ENCODE measurements at places on chromosomes 11 and 22.

GRCh38 chr11:76244316-76244851 is 38.1 kb upstream of the WNT11 start:
- no peak for DNase-seq

GRCh38 chr11:75330291-75330690 is 21.2 kb downstream of the ARRB1 start:
- DNase-seq: no peak

DNA sequence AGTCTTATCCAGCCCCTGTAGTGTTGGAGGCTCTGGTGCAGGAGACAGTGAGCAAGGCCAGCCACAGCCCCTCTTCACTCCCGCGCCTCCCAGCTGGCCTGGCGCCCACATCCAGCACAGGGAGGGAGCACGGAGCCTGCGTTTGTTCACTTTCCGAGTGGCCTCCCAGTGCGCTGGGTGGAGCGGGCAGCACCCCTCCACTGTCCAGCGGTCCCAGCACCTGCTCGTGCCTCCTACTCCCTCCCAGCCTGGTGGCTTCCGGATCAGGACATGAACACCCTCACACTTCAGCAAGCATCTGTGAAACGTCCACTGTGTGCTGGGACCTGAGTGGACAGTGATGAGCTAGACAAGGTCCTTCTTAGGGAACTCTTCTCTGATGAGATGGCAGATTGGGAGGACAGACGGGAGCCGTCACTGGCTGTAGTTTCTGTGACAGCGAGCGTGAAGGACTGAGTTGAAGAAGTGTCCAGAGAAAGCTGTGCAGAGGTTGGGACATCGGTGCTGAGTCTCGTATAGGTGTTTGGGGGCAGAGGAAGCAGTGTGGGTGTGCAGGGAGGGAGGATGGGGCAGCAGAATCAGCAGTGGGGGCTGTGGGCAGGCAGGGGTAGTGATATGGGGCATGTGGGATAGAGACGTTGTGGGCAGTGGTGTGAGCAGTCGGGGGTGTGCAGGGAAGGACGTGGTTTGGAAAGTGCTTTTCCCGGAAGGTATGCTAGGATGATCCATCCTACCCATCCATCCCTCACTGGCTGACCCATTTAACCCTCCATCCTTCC is 256.8 kb downstream of the TBC1D22A start:
- no peak for DNase-seq

GRCh38 chr11:66629356-66629755 is 9.1 kb upstream of the RBM4 start:
- no peak for DNase-seq

DNA sequence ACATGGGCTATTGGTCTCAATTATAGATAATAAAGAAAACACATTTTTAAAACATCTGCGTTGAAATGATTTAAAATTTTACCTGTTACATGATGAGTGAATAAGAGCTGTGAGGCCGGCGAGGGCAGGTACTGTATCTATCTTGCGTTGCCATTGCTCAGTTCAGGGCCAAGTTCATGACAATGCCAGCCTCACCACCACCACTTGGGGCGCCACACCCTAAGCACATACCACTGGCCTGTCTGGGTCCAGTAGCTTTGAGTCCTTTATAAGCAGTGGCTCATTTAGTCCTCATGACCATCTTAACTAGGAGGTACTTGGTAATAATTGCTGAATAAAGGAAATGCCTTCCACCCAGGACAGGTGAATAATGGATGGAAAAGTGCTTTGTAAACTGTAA is 14.5 kb upstream of the MB start:
- no peak for DNase-seq

- DNase-seq: no peak
These were observed 108.8 kb downstream of the TENM4 start for GRCh38 chr11:79332017-79332416.

DNA sequence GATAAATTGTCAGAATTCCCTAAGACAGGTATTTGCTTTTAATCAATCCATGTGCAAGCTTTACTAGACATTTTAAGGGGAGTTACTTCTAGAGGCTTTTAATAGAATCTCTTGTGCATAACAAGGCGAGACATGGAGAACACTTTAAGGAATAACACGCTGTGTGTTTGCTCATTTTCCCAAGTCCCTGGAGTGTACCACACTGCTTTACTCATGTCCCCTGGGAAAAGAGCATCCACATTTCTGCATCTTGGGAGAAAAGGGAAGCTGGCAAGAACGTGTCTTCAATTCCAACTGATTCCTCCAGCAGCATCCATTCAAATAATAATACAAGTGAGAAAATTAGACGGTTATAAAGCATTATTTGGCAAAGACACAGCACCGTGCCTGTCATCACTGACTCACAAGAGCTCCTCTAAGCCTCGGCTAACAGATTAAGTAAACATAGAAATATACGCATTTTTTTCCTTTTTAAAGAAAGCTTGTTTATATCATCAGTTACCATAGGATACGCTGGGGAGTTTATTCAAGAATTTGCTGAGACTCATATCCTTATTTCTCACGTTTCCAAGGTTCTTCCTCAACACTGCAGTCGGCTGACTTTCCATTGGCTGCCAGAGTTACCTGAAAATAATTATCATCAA is 121.5 kb downstream of the CD44 start:
- DNase-seq: no peak

DNA sequence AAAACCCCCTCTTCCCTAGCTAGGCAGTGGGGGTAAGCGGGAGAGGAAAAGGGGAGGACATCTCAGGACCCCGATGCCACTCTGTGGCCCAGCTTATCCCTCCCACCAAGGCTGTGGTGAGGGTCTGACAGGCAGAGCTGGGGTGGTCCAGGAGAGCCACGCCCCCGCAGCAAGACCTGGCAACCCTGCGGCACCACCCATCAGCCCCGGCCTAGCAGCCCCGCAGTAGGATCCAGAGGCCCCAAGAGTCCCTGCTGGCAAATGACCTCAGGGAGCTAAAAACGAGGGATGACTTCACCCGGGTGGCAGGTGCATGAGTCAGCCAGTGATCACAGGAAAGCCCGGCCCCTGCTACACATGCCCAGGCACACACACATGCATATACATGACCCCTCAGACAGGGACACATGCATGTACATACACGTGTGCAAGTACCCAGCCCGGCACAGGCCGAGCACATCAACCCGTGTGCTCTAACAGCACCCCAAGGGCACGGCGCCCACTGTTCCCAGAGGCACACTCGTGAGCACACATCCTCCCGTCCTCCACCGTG is 32.3 kb downstream of the ARVCF start:
- no peak for DNase-seq

- DNase-seq: no peak
These were observed 92.9 kb downstream of the TRAF6 start for GRCh38 chr11:36417154-36417553.

DNA sequence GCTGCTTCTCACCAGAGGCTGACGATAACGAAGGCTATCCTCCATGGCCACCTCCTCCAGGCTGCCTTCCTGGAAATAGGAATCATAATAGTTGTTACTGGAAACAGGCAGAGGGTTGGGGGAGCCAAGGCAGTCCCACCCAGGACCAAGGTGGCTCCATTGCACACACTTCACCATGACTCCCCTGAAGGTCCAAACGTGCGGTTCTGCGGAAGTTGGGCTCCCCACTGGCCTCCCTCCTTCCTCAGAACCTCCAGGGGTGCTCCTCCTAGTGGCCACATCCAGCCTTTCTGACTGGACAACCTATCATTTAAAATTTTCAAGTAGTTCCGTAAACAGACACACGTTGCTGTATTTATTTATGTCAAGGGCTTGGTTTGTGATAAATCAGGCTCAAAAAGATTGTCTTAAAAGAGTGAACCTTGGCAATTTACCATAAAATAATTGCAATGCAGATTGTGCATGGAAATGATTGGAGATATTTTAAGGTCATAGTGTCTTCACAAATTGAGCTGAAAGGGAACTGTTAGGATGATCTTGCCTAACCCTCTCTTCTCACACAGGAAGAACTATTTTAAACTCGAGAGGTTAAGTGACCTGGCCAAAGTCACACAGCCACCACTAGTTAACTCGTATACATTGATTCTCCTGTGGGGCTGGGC is 1.4 kb upstream of the TCN2 start:
- DNase-seq: no peak

GRCh38 chr11:19218216-19218615 is 16.4 kb upstream of the CSRP3 start:
- DNase-seq: no peak

DNA sequence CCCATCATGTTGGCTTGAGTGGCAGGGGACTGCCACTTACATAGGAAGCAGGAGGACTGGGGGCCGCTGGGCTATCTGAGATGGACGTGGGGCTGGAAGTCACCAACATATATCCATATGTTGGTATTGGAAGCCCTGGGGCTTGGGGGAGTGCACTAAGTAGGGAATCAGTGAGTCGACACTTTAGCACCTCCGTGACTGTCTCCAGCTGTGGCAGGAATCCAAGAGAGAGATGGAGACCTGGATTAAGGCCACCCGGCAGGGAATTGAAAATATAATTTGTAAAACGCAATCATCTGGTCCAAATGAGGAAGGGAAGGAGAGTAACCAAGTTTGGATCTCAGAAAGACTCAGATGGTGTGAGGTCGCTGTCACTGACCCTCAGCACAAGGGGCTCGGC is 68.4 kb downstream of the ELFN2 start:
- no peak for DNase-seq

- DNase-seq: no peak
These were observed 810 bp upstream of the HBB start for GRCh38 chr11:5227681-5228080.

- no peak for DNase-seq
These were observed 941.3 kb downstream of the NTM start for GRCh38 chr11:132311703-132312102.

DNA sequence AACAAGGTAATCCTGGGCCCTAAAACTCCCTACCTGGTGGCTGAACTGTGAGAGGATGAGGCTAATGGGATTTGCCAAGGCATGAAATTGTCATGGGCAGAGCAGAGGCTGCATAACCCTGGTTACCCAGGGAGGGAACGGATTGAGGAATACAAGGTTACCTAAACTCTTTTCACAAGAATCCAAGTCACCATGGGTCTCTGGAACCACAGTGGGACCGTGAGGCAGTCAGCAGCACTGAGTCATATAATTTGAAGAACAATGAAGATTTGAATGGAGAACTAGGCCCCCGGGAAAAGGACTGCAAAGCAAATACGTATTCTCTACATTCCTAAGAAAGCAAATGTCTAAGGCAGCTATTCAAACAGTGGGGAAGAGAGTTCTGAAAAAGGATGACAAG is 19.8 kb downstream of the CAT start:
- no peak for DNase-seq

- no peak for DNase-seq
These were observed 1.9 kb downstream of the CLDN5 start for GRCh38 chr22:19522190-19522880.

DNA sequence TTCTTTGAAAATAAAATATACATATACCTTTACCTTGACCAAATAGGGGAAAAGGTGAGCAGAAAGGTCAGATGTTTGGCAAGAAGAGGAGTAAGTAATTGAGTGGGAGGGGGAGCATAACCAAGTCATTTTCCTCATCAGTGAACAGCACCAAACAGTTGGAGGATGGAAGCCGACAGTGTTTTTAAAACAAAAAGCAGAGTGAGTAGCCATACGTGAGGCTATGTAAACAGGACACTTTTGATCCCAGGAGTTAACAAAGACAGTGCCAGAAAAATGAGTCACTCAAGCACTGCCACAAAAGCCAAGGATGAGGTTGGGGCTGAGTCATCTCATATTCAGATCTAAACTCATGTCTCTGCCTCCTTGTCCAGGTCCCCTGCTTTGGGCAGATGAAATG is 734.7 kb downstream of the KCNA4 start:
- DNase-seq: no peak

- DNase-seq: no peak
These were observed 12.9 kb downstream of the APLNR start for GRCh38 chr11:57224128-57224527.

- DNase-seq: no peak
These were observed 848.7 kb downstream of the OPCML start for GRCh38 chr11:132683602-132684001.

DNA sequence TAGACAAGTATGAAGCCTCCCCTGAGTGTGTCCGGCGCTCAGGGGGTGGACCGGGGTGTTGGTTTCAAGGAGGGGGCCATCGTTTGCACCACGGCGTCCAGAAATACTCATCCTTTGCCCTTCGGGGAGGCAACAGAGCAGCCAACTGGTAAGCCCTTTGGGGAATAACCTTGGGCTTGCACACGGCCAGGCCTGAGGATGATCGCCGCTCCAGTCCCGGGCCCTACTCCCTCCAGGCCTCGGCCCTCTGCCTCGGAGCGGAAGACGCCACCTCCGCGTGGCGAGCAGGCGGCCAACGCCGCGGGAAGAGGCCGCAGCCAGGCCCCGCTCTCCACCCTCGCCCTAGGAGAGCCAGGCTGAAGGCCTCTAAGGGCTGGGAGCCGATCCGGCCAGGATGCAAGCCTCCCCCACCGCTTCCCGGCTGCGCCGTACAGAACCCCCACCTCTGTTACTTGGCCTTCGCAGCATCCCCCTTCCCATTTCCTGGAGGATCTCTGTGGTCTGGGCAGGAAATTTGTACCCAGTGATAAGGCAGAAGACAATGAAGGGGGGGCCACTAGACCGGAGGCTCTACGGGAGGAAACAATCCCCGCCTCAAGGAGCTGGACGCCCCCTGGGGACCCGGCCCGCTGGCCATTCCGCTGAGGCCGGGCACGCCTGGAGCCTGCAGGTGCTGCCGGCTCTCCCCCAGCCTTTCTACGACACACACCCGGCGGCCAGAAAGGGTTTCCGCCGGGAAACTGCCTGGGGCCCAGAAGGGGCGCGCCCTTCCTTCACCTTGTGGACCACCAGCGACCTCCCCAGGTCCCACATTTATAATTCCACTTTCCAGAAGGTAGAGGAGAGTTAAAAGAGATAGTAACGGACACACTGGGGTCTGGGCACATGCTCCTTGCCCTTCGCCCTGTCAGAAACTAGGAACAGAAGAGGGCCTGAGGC is 2.6 kb downstream of the ESAM start:
- DNase-seq: no peak

DNA sequence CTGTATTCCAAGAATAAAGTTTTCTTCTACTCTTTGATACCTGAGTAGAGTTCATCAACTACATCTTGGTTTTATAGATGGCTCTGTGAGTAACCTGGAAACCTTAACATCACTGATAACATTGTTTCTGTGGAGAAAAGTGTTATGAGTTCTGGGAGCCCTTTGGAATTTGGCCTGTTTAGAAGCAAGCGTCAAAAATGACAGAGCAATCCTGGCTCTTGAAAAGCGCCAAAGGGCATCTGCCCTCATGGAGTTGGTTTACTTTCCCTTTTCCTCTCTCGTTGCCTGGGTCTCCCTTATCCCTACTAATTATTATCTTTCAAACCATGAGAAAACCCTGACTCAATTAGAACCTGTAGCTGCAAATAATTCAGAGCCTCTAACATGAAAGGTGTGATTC is 140.1 kb downstream of the DBX1 start:
- DNase-seq: no peak

DNA sequence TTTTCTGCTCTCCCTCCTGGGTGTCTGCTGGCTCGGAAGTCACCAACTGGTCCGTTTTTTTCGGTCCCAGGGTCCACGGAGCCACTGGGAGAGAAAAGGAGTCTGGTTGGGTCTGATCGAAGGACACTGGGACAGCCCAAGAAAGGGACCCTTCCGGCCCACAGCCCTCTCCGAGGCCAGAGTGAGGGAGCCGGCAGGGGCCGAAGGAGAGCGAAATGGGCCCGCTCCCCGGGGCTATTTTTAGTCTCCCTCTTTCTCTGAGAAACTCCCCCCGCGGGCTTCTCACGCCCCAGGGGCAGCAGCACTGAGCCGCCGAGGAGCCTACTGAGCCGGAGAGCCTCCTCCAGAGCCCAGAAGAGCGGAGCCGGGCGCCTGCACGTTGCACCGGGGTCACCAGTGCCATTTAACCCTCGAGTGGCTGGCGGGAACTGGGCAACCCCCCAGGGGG is 1.9 kb downstream of the ESAM start:
- DNase-seq: no peak
